ENCODE measurements at places on chromosomes 13 and 19. TPM values are rescaled to one million over a fixed set of nuclear protein-coding genes. Genes with fewer than 3 reads are reported as not detected.

The KLK7 gene
- 3.9 TPM for total RNA-seq

The CGB1 gene
- total RNA-seq: not detected

The LRRC4B gene
- total RNA-seq: 6.0 TPM

The IGFLR1 gene
- 3.6 TPM for total RNA-seq

The FBL gene
- 126 TPM for total RNA-seq

The MBD3L3 gene
- total RNA-seq: not detected

The FXYD1 gene
- 7.5 TPM for total RNA-seq

The NLRP9 gene
- not detected for total RNA-seq

The TBC1D4 gene
- total RNA-seq: 17.1 TPM

The NLRP7 gene
- total RNA-seq: not detected

The OVOL3 gene
- not detected for total RNA-seq

The RNF113B gene
- not detected for total RNA-seq

The LIN7B gene
- total RNA-seq: 8.7 TPM

The COL4A2 gene
- total RNA-seq: 171 TPM

The UBE2L5 gene
- not detected for total RNA-seq

The PSG1 gene
- 0.07 TPM for total RNA-seq

The KIR2DL3 gene
- total RNA-seq: not detected

The METTL21C gene
- total RNA-seq: not detected

The CCDC70 gene
- total RNA-seq: not detected

The ARMC6 gene
- 26.4 TPM for total RNA-seq

The PCDH17 gene
- 10.3 TPM for total RNA-seq

The GPC6 gene
- total RNA-seq: 92.8 TPM

The CGB2 gene
- not detected for total RNA-seq

The CGB8 gene
- 0.50 TPM for total RNA-seq

The TFDP1 gene
- 54.0 TPM for total RNA-seq

The CEACAM4 gene
- not detected for total RNA-seq

The IL11 gene
- total RNA-seq: 4.4 TPM

The ZNF729 gene
- total RNA-seq: not detected

The CEACAM6 gene
- total RNA-seq: 16.0 TPM

The NKPD1 gene
- 0.08 TPM for total RNA-seq

The RPS16 gene
- 63.8 TPM for total RNA-seq

The ZNF528 gene
- total RNA-seq: 22.2 TPM

The IGSF23 gene
- 2.1 TPM for total RNA-seq

The C19orf73 gene
- total RNA-seq: not detected

The KIRREL2 gene
- total RNA-seq: 1.4 TPM

The ATP1A3 gene
- total RNA-seq: not detected

The PLK5 gene
- total RNA-seq: not detected

The OR10H1 gene
- total RNA-seq: not detected

The ZNF99 gene
- not detected for total RNA-seq

The MISP gene
- 43.7 TPM for total RNA-seq

The PRDX2 gene
- total RNA-seq: 589 TPM

The CAPS gene
- 7.5 TPM for total RNA-seq

The NFIC gene
- total RNA-seq: 7.1 TPM

The ZNF790 gene
- 8.7 TPM for total RNA-seq

The RASIP1 gene
- total RNA-seq: 4.2 TPM

The ANGPTL4 gene
- 12.0 TPM for total RNA-seq

The LILRA6 gene
- total RNA-seq: not detected

The NCR1 gene
- not detected for total RNA-seq

The KLK14 gene
- total RNA-seq: not detected

The C1QTNF9B gene
- not detected for total RNA-seq

The IRGC gene
- total RNA-seq: not detected
